ENCODE measurements at places on chromosomes 6 and 20.

GRCh38 chr20:57195469-57196100, 70.9 kb downstream of the BMP7 start:
- DNase-seq, result no peak

DNA sequence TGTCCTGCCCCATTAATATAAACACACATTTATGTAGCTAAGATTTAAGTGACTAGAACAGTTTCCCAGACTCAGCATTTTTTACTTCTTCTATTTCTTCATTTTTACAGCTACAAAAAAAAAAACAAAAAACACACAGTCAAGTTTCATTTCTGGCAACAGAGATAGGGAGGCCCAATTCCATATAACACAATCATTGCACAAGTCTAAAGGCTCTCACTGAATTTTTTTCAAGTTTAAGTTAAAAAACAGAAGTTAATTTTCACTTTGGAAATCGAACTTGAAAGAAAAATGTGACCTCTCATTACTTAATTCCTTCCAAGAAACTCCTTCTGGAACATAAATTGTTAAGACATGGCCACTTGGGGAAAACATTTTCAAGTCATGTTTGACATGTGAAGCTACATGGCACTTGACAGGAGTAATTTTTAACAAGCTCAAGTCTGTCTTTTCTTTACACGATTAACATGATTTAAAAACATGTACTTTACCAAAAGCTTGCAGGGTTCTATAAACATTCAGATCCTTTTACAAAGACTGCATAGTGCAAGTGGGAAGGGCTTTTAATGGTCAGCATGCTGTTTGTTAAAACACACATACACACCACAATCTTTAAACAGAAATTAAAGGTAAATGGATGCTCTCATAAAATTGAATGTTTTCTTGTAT, 100.1 kb upstream of the CCDC28A start:
- no peak for DNase-seq

DNA sequence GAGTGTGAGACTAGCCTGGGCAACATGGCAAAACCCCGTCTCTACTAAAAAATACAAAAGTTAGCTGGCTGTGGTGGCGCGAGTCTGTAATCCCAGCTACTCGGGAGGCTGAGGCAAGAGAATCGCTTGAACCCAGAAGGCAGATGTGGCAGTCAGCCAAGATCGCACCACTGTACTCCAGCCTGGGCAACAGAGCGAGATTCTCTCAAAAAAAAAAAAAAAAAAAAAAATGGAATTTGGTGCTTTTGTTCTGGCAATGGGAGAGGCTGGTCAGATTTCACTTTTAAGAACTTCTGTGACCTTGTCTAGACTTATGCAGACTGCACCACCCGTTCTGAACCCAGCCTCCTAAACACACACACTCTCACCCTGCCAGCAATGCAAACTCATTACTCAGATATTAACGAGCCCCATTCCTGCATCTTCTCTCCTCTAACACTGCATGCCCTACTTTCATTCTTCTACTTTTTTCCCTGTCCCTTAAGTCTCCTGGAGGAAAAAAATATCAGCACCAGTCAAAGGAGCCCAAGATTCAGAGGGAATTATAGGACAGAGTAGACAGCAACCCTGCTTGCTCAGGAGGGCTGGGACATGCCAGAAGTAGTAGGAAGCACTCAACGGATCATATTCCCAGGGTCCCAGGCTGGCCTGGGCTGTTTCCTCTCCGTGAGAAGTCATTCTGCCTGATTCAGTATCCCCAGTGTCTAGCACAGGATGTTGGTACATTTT, 4.4 kb downstream of the MOCS1 start:
- DNase-seq, result no peak

DNA sequence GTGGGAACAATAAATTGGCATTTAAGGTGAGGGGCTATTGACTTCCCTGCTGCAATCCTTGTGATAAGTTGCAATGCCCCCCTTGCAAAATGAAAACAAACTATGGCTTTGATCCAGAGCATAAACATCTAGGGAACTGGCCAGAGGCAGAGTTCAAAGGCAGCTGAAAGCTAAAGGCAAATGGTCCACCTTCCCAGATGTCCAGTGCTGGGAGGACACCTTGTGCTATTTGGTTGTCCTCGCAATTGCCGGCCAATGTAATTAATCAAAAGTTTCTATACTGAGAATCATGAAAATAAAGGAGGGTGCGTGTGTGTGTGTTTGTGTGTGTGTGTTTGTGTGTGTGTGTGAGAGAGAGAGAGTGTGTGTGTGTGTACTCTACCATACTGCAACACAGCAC, 337.4 kb downstream of the CBLN4 start:
- DNase-seq, result no peak

- DNase-seq, result no peak
These were observed 119.9 kb upstream of the PRND start for GRCh38 chr20:4601630-4602296.

DNA sequence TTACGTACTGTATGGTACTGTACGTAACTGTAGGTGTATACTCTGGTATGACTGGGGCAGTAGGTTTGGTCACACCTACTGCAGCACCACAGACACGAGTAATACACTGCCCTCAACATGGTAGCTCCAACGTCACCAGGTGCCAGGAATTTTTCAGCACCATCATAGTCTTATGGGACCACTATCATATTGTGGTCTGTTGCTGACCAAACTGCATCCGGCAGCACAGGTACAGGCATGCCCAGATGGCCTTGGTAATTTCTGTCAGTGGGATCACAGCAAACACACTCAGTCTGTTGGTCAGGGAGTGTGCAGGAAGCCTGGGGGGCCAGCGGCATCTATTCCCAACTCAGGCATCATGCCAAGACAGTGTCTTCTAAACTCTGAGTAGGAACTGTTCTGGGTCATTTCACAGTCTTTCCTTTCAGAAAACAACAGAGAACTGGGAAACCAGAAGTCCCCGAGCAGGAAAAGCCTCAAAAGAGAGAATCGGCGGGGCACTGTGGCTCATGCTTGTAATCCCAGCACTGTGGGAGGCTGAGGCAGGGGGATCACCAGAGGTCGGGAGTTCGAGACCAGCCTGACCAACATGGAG, 5.8 kb downstream of the YTHDF1 start:
- no peak for DNase-seq

GRCh38 chr6:131724114-131724513, 13.3 kb upstream of the CTAGE9 start:
- no peak for DNase-seq

All from stimulated activated CD4-positive, alpha-beta T cell treated with anti-CD3 and anti-CD28 coated beads, Interleukin-4, amount 100 ng/mL, for 24 hours (primary cell).